Stimulated activated CD8-positive, alpha-beta memory T cell treated with anti-CD3 and anti-CD28 coated beads, Interleukin-7, amount 100 ng/mL, for 24 hours (primary cell): ENCODE measurements at places on chromosomes 6 and 20.

GRCh38 chr6:43196337-43196736 lies 14.3 kb downstream of the CUL9 start:
- DNase-seq, result no peak

DNA sequence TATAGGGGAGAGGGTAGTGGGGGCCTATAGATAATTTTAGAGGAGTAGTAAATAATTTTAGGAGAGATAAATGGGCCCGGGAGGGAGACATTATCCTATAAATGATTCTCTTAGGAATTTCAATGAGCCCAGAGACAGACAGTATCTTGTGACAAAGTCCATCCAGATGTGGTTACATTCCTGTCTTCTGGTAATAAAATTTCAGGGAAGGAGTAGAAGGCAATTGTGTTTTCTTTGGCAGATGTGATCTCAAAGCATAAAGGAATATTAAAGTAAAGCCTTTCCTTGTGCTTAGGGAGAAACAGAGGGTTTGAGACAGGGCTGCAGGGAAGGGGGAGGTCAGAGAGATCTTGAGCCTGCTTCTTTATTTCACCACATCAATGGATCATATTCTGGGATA lies 979.8 kb upstream of the GJE1 start:
- no peak for DNase-seq

GRCh38 chr20:43682446-43682845 lies 15.5 kb downstream of the MYBL2 start:
- DNase-seq, result no peak

GRCh38 chr6:36650848-36651478 lies 27.6 kb upstream of the CDKN1A start:
- DNase-seq, result no peak

- no peak for DNase-seq
These were observed 12.7 kb upstream of the ME1 start for GRCh38 chr6:83443516-83443915.

- DNase-seq, result no peak
These were observed 34.2 kb upstream of the GFRAL start for GRCh38 chr6:55293116-55293515.

- no peak for DNase-seq
These were observed 352.5 kb upstream of the TSHZ2 start for GRCh38 chr20:52619671-52620070.

DNA sequence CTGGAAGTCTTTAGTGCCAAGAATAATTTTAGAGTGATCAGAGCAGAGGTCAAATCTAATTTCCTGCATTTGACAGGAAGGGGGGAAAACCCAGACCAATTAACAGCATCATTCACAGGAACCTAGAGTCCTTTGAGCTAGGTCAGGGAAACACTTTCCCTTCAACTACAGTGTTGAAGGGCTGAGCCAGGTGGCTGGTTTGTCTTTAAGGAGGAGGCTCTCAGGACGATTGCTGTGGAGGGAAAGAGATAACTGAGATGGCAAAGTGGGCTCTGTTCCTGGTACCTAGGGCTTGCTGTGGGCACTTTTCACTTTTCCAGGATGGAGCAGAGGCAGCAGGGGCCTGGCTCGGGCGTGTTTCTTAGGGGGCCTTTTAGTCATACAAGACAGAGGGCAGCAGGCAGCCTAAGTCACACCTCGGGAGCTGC lies 111.9 kb downstream of the SCML4 start:
- DNase-seq, result no peak

DNA sequence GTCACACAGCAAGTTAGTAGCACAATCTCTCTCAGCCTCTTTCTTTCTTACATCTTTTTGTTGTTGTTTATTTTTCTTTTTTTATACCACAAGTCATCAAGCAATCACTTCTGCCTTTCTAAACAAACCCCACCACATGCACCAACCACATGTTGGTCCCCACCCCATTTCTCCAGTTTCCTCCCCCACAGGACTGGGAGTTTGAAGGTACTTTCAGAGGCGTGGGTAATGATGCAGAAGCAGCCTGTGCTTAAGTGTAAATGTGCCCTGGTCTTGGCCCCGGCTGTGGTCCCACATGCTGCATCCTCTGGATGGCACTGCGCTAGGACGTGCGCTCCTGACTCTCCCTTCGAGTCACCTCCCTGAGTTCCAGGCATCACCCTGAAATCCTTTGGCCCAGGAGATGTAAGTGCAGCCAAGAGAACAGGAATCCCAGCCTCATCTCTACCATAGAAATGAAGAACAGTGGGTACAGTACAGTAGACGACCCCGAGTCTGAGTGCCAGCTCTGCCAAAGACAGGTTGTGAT lies 5.7 kb downstream of the HCK start:
- DNase-seq, result no peak

DNA sequence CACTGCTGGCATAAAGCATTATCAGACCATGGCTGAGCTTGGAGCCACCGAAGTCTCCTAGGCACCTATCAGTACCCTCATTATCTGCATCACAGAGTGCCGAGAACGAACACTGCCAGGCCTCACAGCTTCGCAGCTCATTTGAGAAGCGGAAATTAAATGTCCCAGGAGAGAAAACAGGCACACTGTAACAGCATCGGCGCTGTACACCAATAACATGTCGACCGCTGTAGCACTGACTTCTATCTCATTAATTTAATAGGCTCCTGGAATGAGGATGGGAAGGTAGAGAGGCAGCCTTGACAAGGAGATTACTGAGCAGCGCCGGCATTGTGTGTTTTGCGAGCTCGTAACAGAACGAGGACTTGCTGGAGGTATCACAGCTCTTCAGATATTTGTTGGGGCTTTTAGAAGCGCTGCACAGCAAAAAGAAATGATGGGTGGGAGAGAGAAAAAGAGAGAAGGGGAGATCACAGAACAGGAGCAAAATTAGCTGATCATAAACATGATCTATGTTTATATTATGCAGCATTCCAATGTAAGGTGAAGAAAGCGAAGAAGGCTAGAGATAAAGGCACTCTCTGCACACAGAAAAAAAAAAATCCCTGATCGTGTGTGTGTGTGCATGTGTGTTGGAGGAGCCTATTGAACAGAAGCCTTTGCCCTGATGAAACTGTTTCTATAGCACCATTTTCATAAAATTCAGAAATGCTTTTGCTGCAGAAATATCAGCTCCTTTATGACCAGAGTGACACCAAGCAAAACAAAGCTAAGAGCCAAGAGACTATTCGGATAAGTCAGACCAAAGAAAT lies 29.2 kb downstream of the ID4 start:
- no peak for DNase-seq
